ENCODE measurements at places on chromosomes 2 and 18. TPM values are rescaled to one million over a fixed set of nuclear protein-coding genes. Genes with fewer than 3 reads are reported as not detected.

KIF1A gene
- not detected for polyA plus RNA-seq

UGT1A8 gene
- polyA plus RNA-seq = not detected

ALMS1 gene
- 15.2 TPM for polyA plus RNA-seq

MC4R gene
- polyA plus RNA-seq = not detected

POTEC gene
- not detected for polyA plus RNA-seq

WDR75 gene
- 19.7 TPM for polyA plus RNA-seq

DCDC2C gene
- 10.7 TPM for polyA plus RNA-seq

IL1R1 gene
- polyA plus RNA-seq = 47.0 TPM

ATP8B1 gene
- 11.6 TPM for polyA plus RNA-seq

SERPINB7 gene
- polyA plus RNA-seq = not detected

EMILIN1 gene
- polyA plus RNA-seq = 249 TPM

RNU2-63P gene
- not detected for polyA plus RNA-seq

GPAT2 gene
- 0.38 TPM for polyA plus RNA-seq

TXNDC2 gene
- not detected for polyA plus RNA-seq

ATOH8 gene
- polyA plus RNA-seq = 51.5 TPM

PLCD4 gene
- polyA plus RNA-seq = 0.25 TPM

ERMN gene
- not detected for polyA plus RNA-seq

LAMA1 gene
- polyA plus RNA-seq = 0.41 TPM

LYPD1 gene
- not detected for polyA plus RNA-seq

ST6GAL2 gene
- 7.0 TPM for polyA plus RNA-seq

AKAIN1 gene
- polyA plus RNA-seq = not detected

OTOF gene
- polyA plus RNA-seq = not detected

GALM gene
- polyA plus RNA-seq = 23.3 TPM

G6PC2 gene
- not detected for polyA plus RNA-seq

CCDC68 gene
- 9.4 TPM for polyA plus RNA-seq

GCG gene
- 0.97 TPM for polyA plus RNA-seq

KIF5C gene
- polyA plus RNA-seq = 1.5 TPM

PARD3B gene
- polyA plus RNA-seq = 8.4 TPM

SGPP2 gene
- polyA plus RNA-seq = 1.6 TPM

GPBAR1 gene
- polyA plus RNA-seq = 3.1 TPM

RAB6D gene
- not detected for polyA plus RNA-seq

AQP12B gene
- 0.38 TPM for polyA plus RNA-seq

ADD2 gene
- 0.15 TPM for polyA plus RNA-seq

CCL20 gene
- polyA plus RNA-seq = 0.23 TPM

HOXD12 gene
- not detected for polyA plus RNA-seq

UBXN4 gene
- polyA plus RNA-seq = 47.3 TPM

OXER1 gene
- 6.2 TPM for polyA plus RNA-seq
